ENCODE measurements at places on chromosomes 16 and 17.

GRCh38 chr17:50252781-50253180, 21.5 kb upstream of the TMEM92 start:
- DNase-seq, result no peak

DNA sequence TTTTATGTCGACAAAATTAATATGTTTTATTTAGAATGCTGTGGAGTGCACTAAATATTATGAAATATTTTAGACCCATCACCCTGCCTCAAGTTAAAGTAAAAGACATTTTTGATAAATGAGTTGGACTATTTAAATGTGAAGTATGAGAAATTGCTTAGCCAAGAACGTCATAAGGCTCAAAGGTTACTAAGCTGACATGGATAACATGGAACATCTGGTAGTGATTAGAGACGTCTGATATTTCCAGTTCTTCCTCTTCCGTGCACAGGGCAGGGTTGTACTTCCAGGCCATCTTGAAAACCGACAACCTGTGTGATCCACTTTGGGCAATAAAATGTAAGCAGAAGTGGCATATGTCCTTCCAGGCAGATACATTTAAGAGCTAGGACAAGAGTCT, 7.2 kb upstream of the CCL8 start:
- no peak for DNase-seq

- DNase-seq, result no peak
Measured at GRCh38 chr17:32298298-32298697, 32.7 kb downstream of the RHBDL3 start.

DNA sequence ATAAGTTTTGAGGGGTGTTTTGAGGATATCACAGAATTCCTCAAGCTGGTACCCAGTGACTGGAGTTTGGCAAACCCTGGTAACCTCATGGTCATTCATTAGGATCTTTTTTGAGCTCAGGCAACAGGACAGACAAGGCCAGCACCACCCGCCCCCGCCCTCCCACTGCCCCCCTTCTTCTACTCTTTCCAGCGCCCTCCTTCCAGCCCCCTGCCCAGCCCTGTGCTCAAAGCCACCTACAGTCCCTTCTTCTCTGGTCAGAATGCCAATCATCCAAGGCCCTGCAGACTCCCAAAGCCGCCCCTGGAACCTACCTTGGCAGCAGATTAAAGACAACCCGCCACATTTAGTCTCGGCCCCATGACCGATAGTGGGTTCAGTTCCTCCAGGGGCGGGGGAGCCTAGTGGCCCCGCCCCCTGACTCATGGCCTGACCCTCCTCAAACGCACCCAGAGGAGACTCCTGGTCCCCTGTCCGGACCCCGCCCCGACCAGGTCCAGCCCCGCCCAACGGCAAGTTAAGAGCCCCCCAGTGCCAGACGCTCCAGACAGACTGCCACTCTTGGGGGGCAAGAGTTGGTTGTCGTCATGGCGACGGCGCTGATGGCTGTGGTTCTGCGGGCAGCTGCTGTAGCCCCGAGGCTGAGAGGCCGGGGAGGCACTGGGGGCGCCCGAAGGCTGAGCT, at the start of gene NAGS:
NAGS (plus strand) TSS at position 546 of the 684 bp plus-strand sequence; CDS start at position 588, 42 bp downstream.
- DNase-seq, result no peak

DNA sequence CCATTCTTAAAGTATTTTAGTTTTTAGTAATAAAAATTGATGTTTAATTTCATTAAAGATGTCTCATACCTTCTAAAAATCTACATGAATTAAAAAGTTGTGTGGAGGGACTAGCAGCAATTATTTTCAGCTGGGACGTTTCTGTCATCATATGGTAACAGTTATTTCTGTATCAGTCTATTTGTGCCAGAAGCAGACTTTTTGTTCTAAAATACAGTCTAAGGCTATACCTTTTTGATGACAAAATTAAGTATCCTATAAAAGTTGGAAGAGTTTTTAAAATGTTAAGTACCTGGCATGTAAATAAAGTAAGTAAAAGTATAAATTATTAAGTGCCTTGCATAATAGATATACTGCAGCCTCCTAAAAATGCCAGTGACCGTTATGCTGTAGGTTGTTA, 5.9 kb downstream of the TAOK1 start:
- no peak for DNase-seq

DNA sequence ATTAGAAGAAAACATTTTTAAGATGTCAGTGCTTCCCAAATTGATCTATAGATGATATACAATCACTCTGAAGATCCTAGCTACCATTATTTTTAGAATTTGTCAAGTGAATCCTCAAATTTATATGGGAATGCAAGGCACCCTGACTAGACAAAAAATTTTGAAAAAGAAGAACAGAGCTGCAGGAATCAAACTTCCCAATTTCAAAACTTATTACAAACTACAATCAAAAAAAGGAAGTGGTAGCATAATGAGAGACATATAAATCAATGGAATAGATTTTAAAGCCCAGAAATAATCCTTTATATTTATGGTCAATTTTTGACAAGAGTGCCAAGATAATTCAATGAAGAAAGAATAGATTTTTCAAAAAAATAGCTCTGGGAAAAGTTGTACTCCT, 198.3 kb upstream of the KCNJ16 start:
- no peak for DNase-seq

GRCh38 chr17:68184816-68185436, 62.9 kb upstream of the AMZ2 start:
- no peak for DNase-seq

- no peak for DNase-seq
Measured at GRCh38 chr16:81185416-81185815, 53.1 kb upstream of the BCO1 start.

GRCh38 chr17:81018044-81018802, 16.7 kb upstream of the BAIAP2 start:
- DNase-seq, result no peak

GRCh38 chr16:17159617-17160016, 311.1 kb downstream of the XYLT1 start:
- DNase-seq, result no peak
